ENCODE measurements at places on chromosomes 6 and 20. TPM values are rescaled to one million over a fixed set of nuclear protein-coding genes. Genes with fewer than 3 reads are reported as not detected.
A peak's percentile ranks its signal among the peaks of the same experiment; 100 is the strongest.

DNA sequence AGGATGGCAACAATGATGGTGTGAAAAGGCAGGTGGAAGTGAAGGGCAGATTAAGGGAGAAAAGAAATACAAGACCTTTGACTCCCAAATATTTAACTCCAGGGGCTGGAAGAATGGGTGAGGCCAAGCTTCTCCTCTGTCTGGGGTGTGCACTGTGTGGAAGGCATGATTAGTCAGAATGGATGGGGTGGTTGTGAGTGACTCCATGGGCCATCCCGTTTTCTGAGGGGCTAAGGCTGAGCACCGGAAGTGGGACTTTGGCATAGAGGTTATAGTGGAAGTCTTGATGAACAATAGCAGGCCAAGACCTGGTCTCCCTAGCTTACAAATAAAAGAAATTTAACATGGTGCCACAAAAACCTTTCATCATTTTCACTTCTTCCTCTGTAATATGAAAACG is 12.1 kb downstream of the E2F3 start:
- DNase-seq: no peak

DNA sequence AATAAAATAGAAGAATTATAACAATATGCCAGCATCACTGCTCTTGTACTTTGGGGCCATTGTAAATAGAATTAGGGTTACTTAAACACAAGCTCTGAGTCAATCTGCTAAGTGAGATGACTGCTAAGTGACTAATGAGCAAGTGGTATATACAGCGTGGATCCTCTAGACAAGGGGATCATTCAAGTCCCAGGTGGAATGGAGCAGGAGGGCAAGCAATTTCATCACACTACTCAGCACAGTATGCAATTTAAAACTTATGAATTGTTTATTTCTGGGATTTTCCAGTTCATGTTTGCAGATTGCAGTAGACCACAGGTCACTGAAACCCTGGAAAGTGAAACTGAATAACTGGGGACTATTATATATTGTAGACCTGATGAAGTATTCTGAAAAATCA is 235.3 kb downstream of the BTBD3 start:
- no peak for DNase-seq

MYO6 gene
- total RNA-seq: 9.0 TPM

KCNK5 gene
- 1.9 TPM for total RNA-seq

- no peak for DNase-seq
Observed at GRCh38 chr20:34220561-34220960, 20.7 kb upstream of the ASIP start.

- peak; percentile 71 for DNase-seq
Observed at GRCh38 chr6:78910591-78911171, 43.3 kb downstream of the IRAK1BP1 start.

DNA sequence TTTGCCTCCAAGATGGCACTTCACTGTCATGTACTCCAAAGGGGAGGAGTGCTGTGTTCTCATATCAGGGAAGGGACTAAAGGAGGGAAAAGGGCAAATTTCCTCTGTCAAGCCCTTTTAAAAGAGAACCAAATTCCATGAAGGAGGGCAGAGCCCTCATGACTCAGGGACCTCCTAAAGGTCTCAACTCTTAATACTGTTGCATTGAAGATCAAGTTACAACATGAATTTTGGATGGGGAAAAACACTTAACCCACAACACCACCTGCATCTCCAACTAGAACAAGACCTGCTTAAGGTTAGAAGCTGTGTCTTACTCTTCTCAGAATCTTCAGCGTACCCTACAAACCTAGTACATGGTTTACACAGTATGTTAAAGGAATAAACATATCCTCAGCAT is 23.7 kb upstream of the FBXO30 start:
- DNase-seq: no peak

- DNase-seq: no peak
Observed at GRCh38 chr6:65780691-65781090, 73.7 kb upstream of the EYS start.

GRCh38 chr6:148943451-148943850 is 196.6 kb downstream of the UST start:
- DNase-seq: no peak

- DNase-seq: peak; percentile 60
Observed at GRCh38 chr6:31622684-31623091, 2.2 kb downstream of the PRRC2A start.

DNA sequence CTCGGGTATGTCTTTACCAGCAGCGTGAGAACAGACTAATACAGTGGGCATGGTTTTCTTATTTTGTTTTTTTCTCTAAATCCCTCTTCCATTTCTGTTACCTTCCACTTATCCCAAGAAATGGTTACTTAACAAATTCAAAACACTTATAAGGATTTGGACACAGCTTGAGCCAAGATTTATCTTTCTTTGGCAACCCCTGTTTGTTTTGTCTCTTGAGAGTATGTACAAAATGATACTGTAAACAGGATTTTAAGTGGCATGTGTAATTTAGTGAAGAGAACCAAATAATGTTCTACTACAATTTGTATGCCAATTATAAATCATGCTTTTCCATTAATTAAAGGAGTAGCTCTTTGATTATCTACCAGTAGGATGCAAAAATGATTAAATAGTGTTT is 51.4 kb downstream of the PPP1R14C start:
- no peak for DNase-seq

HLA-DOB gene
- total RNA-seq: not detected

GRCh38 chr6:108437821-108438220 is 122.9 kb upstream of the FOXO3 start:
- DNase-seq: no peak

- no peak for DNase-seq
Observed at GRCh38 chr20:35048739-35049138, 43.9 kb downstream of the TRPC4AP start.

Measured in right cardiac atrium (tissue), 5 donors.